Stimulated activated CD4-positive, alpha-beta T cell treated with anti-CD3 and anti-CD28 coated beads, TNF-alpha, amount 100 ng/mL, for 48 hours (primary cell): ENCODE measurements at places on chromosomes 6 and 20.

DNA sequence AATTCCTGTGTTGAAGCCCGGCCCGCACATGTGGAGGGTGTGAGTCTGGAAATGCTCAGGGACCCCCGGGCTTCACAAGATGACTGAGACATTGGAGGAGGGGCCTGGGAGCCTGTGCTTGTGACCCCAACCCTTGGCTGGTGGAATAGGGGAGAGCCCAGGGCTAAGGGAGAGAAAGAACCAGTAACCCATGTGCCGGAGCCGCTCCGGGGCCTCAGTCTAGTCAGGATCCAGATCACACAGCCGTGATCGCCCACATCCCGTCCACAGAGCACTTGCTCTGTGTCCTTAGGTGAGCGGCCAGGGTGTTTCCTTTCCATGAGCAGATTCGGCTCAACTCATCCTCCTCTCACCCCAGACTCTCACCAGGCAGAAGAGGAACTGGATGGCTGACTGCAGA, 152.3 kb upstream of the RPS6KA2 start:
- no peak for DNase-seq

DNA sequence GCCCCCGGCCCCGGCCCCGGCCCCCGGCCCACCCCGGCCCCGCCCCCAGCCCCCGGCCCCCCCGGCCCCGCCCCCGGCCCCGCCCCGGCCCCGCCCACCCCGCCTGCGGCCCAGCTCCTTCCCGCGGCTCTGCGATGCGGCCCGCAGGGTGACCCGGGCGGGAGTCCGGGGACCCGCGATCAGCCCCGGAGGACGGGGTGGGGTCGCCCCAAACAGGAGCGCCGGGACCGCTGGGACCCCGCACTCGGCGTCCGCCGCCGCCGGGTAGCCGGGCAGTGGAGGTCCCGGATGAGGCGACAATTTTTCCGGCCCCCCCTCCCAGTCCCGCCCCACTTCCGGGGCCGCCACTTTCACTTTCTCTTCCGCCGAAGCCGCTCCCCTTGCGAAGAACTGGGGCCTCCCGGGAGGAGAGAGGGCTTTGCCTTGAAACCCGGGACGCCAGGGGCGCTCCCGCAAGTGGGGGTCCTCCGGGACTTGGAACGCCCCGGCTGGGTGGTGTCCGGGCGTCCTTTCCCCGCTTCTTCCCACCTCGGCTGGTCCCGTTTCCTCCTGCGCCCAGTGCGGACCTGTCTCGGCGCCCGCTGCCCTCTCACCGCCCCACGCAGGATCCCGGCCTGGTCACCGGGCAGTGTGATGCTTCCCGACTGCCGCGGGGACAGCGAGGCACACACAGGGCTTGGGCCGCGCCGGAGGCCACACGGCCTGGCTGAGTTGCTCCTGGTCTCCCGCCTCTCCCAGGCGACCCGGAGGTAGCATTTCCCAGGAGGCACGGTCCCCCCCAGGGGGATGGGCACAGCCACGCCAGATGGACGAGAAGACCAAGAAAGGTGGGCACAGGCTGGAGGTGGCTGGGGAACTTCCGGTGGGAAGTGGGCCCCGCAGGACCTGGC, at the start of gene RBCK1:
TSS of gene RBCK1 (plus strand) at position 347 of the 890 bp plus-strand sequence. CDS start at position 806, 459 bp downstream.
- DNase-seq = peak; percentile 81

DNA sequence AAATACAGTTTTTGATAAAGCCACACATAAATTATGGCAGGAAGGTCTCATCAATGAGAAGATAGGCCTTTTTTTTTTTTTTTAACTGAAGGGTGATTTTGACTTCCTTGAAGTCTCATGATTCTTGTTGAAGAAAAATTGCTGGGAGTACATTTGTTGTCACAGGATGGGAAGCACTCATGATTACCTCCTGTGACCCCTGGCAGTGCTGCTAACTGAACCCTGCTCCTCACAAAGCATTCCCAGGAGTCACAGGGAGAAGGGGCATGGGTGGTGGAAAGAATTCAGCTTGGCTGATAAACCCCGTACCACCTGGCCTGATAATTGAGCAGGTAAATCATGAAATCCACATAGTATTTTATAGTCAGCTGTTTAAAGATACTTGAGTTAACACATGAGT, 86.9 kb downstream of the CD109 start:
- DNase-seq = no peak

GRCh38 chr6:3937438-3937837, 88.3 kb downstream of the FAM50B start:
- DNase-seq = no peak

GRCh38 chr6:162973980-162974379, 246.2 kb downstream of the PACRG start:
- no peak for DNase-seq

DNA sequence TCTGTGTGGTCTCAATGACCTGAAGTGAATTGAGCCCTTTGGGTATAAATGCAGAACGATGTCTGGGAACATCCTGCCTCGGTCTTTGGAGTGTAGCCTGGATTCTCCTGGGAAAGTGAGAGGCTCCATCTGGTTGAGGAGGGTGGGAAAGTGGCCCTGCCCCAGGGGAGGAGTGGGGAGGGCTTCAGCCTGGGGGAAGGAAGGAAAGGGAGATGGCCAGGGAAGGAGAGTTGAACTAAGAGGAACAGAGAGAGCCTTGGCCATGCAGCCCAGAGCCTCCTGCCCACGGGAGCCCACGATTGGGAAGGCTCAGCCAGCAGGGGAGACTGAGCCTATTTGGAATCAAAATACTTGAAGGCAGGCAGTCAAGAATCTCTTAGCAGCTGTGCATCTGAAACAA, 2.3 kb upstream of the EPB41L1 start:
- DNase-seq = no peak

DNA sequence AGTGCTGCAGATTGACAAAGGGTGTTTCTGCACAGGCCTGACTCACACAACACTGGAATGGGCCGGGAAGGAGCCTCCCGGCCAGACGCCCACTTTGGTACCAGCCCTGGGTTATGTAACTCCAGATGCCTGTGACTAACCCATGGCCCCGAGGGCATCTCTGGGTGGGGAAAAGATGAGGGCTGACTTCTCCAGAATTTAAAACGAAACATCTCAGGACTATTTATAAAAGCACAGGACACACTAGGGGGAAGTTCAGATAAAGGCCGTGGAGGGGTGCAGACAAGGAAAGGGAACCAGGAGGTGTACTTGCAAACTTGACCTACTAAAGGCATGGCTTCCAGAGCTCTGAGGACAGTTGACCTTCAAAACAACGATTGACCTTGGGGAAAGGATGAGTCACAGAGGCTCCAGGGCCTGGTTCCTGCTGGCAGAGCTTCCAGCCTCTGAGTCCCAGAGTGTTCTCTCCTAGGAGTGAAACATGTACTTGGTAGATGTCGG, 196.9 kb downstream of the NFATC2 start:
- no peak for DNase-seq

GRCh38 chr6:154236646-154237301, 119.8 kb downstream of the IPCEF1 start:
- DNase-seq = no peak

GRCh38 chr6:10610289-10610688, 84.1 kb downstream of the C6orf52 start:
- DNase-seq = no peak

GRCh38 chr6:6494677-6495076, 93.8 kb upstream of the LY86 start:
- DNase-seq = peak; percentile 34

GRCh38 chr6:14060971-14061370, 56.6 kb upstream of the CD83 start:
- DNase-seq = no peak

DNA sequence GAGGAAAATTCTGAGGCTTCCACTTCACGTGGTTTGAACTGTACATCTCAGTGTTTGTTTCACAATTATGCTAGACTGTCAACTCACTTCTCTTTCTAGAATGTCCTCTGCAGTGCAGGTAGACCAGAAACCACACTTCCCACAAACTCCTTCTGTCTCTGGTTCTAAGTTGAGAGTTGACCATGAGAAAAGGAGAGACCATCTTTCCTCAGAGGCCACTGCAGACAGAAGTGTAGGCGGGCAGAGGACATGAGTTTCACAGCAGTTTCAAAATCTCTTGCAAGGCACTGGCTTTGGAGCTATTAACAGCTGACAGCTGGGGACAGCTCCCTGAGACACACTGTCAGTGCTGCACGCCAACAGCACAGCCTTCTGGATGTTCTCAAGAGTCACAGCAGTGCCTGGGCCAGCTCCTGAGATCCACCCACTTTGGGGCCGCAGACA, 55.4 kb upstream of the MOXD1 start:
- DNase-seq = no peak

DNA sequence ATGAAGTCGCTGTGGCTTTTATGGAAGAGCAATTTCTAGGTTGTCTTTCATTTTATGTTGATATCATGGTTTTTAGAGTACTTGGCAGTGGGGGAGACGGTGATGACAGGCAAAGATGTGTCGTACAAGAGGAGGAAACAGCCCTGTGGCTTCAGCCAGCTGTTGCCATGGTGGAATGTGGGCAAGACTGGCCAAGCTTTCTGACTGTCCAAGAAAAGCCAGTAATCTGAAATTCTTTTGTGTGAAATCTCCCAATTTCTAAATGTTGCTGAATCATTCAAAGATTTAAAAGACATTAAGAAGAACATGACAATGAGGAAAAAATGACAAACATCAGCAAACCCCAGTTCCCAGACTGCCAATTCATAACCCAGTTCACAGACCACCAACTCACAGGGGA, 23.1 kb downstream of the PFDN4 start:
- no peak for DNase-seq

GRCh38 chr6:71245265-71246049, 43.2 kb upstream of the OGFRL1 start:
- no peak for DNase-seq

DNA sequence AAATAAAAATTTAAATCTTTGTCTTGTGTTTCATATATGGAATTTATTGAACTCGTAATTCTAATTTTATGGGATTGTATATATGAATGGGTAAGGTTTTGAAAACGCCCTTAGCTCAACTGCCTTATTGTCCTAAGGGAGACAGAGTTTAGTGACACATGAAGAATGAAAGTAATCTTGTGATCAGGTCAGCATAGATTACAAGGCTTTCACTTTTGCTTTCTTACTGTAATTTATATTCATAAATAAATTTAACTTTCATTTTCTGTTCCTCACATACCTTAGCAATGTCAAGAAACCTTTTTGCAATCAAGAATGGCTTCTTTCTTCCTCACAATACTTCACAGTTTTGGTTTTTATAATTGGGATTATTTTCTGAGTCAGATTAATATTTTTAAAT, 14.4 kb downstream of the KPNA5 start:
- no peak for DNase-seq

DNA sequence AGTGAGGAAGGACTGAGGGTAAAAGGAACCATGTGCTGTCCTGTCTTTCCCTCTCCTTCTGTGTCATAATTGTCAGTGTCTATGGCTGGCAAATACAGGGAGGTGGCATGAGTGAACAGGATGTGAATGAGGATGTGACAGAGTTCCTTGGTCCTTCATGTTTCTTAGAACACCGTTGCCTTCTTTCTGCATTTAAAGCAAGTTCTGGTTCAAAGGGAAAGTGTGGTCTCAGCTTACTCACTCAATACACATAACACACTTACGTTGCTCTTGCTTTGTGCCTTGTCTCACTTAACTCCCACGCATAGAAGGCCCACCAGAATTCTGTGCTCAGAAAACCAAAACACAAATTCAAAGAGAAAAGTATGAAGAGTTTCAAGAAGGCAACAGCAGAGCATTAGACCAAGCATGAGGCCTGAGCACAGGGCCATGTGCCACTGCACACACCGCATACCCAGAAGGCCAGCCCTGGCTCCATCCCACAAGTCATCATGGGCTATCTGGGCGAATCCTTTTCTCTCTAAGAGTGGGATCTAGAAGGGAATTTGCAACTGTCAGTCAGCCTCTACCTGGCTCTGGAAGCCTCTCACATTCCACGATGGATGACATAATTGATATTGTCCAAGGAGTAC, 38.9 kb upstream of the SAYSD1 start:
- peak; percentile 27 for DNase-seq

DNA sequence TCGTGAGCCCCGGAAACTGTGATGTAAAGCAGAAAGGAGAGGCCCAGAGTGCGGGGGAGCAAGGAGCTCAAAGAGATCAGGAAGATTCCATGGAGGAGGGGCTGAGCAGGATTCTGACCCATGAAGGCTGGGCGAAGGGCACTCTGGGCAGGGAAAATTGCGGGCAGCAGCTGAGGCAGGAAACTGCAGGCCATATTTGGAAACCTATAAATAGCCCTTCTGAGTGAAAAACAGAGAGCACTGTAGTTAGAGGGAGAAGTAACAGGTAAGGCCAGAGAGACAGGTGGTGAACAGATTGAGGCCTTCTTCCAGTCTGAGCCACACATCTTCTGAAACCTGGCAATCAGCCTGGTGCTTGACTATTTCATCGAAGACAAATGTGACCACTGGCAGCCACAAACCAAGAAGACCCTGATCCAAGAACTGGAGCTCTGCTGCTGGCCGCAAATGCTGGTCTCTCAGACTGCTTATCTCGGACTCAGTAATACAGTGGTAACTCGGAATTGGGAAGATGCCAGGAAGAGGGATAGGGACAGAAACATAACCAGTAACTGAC, 14.1 kb upstream of the BEND3 start:
- DNase-seq = no peak

DNA sequence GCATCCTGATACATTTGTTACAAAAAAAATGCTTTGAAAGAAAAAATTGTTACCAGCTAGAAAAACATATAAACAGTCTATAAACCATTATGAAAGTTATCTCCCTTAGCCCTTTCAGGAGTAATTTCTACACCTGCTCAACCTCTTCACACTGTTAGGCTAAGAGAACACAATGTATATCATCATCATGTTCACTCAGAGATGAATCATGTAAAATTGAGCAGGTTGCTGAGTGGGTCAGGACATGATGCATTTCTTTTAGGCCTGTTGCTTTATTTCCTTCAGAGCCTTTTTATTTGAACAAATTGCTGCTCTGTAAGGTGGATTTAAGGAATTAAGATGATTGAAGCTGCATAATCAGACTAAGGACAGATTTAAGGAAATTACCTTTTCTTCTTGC, 531.3 kb upstream of the MAN1A1 start:
- DNase-seq = no peak

- DNase-seq = no peak
Observed at GRCh38 chr6:30227763-30228487, 14.7 kb upstream of the TRIM26 start.

GRCh38 chr6:5084781-5085647, at the start of gene PPP1R3G:
TSS of gene PPP1R3G (plus strand) at chr6:5085341. CDS start at chr6:5085486, 145 bp downstream.
- DNase-seq = no peak

- no peak for DNase-seq
Observed at GRCh38 chr6:129859524-129859923, 1.6 kb downstream of the TMEM244 start.

GRCh38 chr6:35048631-35049083, 92.5 kb downstream of the TCP11 start:
- no peak for DNase-seq

DNA sequence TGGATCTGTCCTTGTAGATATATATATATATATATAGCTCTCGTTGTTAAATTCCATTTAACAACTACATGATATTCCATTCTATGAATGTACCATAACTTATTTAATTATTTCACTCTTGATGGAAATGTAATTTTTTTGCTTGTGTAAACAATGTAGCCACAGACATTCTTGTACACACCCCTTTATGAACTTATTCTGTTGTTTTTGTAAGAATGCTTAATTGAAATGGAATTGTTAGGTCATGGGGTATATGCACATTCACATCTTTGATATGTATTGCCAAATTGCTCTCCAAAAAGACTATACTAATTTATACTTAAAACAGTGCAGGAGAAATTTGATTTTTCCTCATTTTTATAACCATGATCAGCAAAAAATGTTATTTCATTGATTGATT, 67.2 kb downstream of the MAP3K4 start:
- DNase-seq = no peak

GRCh38 chr6:69337311-69337710, 459.5 kb downstream of the LMBRD1 start:
- DNase-seq = no peak
